Stimulated activated naive B cell treated with anti-CD40 and anti-IgM and Interleukin-4, amounts not matched to agents 10 μg/mL and 1 μg/mL and 100 μg/mL, for 72 hours (primary cell): ENCODE measurements at places on chromosomes 16 and 17.

DNA sequence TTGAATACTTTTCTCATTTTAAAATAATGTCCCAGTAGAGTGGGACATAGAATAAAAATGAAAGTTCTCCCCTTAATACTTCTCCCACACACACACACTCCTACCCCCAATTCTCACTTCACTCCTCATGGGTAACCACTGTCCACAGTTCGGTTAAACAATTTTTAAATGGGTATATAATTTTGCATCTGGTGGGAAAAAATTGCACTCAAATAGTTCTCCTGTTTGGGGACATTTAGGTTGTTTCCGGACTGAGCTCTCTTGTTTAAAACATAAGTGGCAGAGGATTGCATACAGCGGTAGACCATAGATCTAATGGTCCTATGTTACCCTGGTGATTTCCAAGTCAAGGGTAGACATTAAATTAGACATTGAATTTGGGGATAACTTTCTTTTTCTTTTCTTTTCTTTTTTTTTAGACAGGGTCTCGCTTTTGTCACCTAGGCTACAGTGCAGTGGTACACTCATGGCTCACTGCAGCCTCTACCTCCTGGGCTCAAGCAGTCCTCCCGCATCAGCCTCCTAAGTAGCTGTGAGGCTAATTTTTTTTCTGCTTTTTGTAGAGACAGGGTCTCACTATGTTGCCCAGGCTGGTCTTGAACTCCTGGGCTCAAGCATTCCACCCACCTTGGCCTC lies 138.3 kb downstream of the SOCS1 start:
- no peak for DNase-seq

DNA sequence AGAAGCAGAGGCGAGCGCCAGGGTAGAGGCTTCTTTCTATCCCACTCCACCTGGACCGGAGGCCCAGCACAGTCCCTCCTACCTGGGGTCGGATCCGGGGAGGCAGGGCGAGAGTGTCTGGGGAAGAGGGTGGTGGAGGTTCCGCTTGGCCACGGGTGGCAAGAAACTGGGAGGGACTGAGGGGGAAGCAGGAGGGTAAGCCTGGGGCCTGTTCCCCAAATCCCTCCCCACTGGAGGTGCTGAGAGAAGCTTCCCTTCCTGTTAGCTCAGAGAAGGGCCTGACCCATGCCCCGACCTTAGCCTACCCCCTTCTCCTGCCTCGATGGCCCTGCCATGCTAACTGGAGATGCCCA lies 1.8 kb upstream of the TPPP3 start:
- no peak for DNase-seq

DNA sequence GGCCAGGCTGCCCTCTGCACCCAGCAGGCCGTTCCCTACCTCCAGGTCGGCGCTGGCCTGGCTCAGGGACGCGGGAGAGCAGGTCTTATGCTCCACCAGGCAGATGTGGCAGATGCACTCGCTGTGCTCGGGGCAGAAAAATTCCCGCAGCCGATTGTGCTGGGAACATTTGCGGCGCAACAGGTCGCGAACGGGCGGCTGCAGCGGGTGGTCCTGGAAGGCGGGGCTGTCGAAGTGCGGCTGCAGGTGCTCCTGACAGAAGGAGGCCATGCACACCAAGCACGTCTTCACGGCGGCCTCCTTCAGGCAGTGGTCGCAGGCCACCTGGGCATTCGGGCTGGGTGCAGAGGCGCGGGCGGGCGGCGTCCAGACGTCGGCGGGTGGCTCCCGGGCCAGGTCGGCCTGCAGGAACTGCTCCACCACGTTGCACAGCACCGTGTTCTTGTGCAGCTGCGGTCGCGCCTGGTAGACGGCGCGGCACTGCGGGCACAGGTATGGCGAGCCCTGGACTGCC lies 439 bp downstream of the TRIM25 start:
- DNase-seq, result no peak

GRCh38 chr16:23842137-23842600 lies 6.4 kb downstream of the PRKCB start:
- peak; percentile 32 for DNase-seq

DNA sequence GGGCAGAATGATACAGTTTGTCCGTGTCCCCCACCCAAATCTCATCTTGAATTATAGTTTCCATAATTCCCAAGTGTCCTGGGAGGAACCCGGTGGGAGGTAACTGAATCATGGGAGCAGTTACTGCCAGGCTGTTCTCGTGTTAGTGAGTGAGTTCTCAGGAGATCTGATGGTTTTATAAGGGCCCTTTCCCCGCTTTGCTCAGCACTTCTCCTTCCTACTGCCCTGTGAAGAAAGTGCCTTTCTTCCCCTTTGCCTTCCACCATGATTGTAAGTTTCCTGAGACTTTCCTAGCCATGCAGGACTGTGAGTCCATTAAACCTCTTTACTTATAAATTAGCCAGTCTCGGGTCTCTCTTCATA lies 28.9 kb upstream of the SEC14L1 start:
- no peak for DNase-seq

DNA sequence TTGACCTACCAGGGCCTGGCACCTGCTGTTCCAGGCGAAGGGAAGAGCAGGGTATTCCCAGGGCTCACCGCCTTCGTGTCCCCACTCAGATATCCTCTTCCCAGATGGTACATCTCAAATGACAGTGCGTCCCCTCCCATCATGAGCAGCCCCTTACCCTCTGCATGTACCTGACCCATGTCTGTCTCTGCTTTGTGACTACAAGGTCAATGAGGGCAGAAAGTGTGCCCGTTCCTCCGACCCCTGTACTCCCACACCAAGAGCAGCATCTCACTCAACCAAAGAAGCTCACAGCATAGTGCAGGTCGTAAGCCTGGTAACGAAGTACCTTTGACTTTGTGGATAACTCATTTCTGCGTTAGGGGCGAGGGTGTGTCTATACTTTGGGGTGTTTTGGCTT lies 142.6 kb downstream of the KATNIP start:
- DNase-seq, result no peak

DNA sequence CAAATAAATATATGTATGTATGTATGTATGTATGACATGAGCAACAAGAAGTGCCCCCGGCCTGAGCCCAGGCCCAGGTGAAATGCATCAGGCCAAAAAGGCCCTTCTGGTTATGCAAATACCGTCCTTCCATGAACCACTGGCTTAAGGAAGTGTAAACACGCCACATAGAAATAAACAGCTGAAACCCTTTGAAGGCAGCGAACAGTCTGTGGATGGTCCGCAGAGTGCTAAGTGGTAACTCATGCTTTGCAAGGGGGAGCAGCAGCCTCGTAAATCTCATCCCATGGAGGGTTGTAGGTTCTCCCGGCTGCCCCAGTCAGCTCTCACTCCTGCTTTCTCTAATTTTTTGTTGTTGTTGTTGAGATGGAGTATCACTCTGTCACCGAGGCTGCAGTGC lies 36.7 kb downstream of the COTL1 start:
- no peak for DNase-seq

DNA sequence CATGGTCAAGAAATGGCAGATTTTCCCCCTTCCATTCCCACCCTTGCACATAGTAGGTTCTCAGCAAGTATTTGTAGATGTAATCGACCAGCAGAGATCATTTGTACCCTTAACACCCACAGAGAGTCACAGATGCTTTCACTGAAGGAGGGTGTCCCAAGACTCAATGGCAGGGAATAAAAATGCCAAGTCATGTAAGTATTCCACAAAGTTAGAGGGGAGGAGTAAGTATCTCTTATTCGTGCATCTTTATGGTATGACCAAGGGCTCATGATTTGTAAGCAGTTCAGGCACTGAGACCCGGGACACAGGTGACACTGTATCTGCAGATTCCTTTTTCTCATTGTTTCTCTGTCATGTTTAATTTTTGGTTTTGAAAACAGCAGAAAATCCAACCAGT lies 489.6 kb downstream of the MAF start:
- no peak for DNase-seq

GRCh38 chr16:3004781-3005284 lies 7.9 kb upstream of the CLDN9 start:
- no peak for DNase-seq

- no peak for DNase-seq
Measured at GRCh38 chr17:5022171-5022711, 13.0 kb downstream of the SLC52A1 start.

DNA sequence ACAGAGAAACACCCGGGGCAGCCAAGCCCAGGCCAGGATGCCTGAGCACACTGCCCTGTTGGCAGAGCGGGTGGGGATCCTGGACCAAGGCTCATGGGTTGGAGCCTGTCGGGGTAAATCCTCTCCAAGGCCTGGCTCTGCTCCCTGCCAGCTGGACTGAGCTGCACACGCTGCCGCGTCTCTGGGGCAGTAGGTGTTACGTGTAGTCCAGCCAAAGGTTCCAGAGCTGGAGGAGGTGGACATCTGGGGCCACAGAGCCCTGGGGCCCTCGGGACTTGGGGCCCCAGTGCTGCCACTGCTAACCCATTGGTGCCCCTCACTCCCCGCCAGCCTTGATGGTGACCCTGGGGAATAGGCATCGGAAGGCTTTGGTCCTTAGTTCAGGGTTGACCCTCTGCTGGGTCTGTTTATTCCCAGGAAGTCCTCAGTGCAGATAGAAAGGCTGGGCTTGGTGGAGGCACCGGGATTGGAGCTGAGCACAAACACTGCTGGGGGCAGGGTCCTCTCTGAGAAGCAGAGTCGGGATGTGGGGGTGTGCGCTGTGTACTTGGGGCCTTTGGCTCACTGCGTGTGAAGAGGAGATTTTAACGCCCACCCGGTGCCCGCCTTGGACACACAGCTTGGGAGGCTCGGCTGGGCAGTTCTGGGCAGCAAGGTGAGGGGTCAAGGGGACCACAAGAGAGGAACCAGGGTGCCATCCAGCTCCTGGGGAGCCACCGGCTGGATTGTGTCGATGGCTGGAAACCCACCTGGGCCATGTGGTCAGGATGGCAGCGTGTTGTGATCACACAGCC lies 16.3 kb upstream of the CBX4 start:
- no peak for DNase-seq
